Naive thymus-derived CD8-positive, alpha-beta T cell (primary cell): ENCODE measurements at places on chromosomes 5 and 9. TPM values are rescaled to one million over a fixed set of nuclear protein-coding genes. Genes with fewer than 3 reads are reported as not detected.

Gene DND1
- polyA plus RNA-seq = not detected

Gene DNAI1
- not detected for polyA plus RNA-seq

DNA sequence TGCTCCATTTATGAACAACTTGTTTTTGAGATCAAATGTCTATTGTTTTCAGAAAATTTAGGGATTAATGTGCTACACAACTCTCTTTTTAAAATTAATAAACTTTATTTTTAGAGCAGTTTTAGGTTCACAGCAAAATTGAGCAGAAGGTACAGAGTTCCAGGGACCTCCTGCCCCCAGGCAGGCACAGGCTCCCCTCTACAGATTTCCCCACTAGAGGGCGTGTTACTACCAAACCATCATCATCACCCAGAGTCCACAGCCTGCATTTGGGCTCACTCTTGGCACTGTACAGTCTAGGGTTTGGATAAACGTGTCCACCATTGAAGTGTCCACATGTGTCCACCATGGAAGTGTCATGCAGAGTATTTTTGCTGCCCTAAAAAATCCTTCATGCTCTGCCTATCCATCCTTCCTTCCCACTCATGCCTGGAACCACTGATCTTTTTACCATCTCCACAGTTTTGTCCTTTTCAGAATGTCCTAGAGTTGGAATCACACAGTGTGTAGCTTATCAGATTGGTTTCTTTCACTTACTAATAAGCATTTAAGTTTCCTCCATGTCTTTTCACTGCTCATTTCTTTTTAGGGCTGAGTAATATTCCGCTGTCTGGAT lies 61.7 kb downstream of the MRPL36 start:
- no peak for DNase-seq

- no peaks in the 10 kb centered on the region for H3K4me1 ChIP-seq
- H3K36me3 ChIP-seq = no peaks in the 10 kb centered on the region
- H3K27me3 ChIP-seq = no peaks in the 10 kb centered on the region
- DNase-seq = no peak
- no peak overlapping the region for H3K27ac ChIP-seq
- H3K4me3 ChIP-seq = no peak overlapping the region
Observed at GRCh38 chr9:73761905-73762304, 610.2 kb downstream of the ANXA1 start.

- H3K27me3 ChIP-seq = peaks cover 18% of the 10 kb centered on the region
- no peaks in the 10 kb centered on the region for H3K36me3 ChIP-seq
- no peak overlapping the region for H3K4me3 ChIP-seq
- peaks cover 1% of the 10 kb centered on the region for H3K4me1 ChIP-seq
Observed at GRCh38 chr5:151692312-151692711, 5.6 kb upstream of the SPARC start.

DNA sequence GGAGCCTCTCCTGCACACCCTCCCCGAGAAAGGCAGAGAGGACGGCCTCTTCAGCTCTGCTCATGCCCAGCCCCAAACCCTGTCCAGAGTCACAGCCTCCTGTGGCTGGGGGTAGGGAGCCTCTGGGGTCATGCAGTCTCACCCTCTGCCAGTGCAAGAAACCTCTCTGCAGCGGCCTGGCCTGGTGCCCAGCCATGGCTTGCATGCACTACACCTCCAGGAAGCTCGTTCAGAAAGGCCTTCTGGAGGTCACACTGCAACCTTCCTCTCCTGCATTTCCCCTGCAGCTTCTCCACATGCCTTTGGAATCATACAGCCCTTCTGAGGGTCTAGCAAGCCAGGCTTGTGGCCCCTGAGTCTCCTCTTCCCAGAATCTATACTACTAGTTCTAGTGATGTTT lies 17.9 kb downstream of the CSF1R start:
- H3K4me1 ChIP-seq = peaks cover 13% of the 10 kb centered on the region
- H3K27me3 ChIP-seq = no peaks in the 10 kb centered on the region
- DNase-seq = no peak

DNA sequence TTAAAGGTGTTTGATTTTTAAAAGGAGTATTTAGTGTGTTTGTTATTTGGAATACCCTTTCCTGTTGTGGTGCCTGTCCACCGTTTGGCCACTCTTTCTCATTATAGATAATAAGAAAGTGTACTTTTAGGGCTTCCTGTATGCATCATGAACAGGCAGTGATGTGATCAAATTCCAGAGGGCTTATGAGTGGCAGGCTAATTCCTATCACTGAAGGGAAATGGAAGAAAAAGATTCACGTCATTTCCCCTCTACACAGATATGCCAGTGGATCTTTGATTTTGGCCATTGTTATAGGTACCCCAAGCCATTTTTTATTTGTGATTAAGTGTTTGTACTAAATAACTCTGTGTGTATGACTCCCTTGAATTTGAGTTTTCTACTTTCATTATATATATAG lies 37.1 kb downstream of the RPS6 start:
- no peak overlapping the region for H3K27ac ChIP-seq
- peaks cover 20% of the 10 kb centered on the region for H3K36me3 ChIP-seq

GRCh38 chr5:172523146-172523745 lies 68.9 kb upstream of the SH3PXD2B start:
- H3K36me3 ChIP-seq = peaks cover 21% of the 10 kb centered on the region
- H3K27me3 ChIP-seq = peaks cover 31% of the 10 kb centered on the region
- H3K4me1 ChIP-seq = no peaks in the 10 kb centered on the region
- DNase-seq = no peak
- no peak overlapping the region for H3K27ac ChIP-seq
- H3K4me3 ChIP-seq = no peak overlapping the region
